ENCODE measurements at places on chromosomes 2 and 18. TPM values are rescaled to one million over a fixed set of nuclear protein-coding genes. Genes with fewer than 3 reads are reported as not detected.

DNA sequence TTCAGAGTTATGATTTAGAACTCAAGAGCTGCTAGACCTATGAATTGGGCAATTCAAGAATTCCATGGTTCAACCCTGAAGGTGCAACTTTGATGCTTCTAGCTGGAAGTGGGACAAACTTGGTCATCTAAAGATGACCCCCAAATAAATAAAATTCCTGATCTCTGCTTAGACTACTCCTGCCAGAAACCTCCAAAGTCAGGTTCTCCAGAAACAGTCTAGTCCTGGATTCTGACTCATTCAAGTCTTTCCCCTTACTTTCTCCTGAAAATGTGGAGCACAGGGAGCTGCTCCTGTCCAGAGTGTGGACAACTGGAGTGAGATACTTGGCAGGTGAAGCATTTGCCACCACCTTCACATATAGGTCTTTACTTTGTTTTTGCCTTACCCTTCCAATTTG lies 557.7 kb upstream of the TNP1 start:
- H3K27me3 ChIP-seq, result no peaks in the 10 kb centered on the region
- no peak overlapping the region for H3K4me3 ChIP-seq
- H3K27ac ChIP-seq, result no peak overlapping the region
- no peaks in the 10 kb centered on the region for H3K36me3 ChIP-seq

DNA sequence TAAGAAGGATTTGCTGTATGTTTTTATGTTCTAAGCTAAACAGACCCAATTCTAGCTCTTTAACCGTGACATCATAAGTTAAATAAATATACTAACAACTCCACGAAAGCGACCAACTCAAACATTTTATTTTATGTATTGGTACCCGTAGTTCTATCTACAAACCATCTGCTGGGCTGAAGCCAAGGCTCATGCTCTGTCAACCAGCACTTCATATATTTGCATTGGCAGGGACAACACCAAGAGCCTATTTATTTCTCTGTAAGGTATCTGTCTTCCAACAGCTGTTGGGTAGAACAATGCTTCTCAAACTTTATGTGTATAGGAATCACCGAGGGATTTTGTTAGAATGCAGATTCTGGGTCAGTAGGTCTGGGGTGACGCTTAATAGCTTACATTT lies 64.5 kb downstream of the PID1 start:
- H3K36me3 ChIP-seq, result no peaks in the 10 kb centered on the region
- no peaks in the 10 kb centered on the region for H3K4me1 ChIP-seq
- no peaks in the 10 kb centered on the region for H3K27me3 ChIP-seq
- no peak overlapping the region for H3K27ac ChIP-seq

Gene SLC38A11
- 8.5 TPM for polyA plus RNA-seq

DNA sequence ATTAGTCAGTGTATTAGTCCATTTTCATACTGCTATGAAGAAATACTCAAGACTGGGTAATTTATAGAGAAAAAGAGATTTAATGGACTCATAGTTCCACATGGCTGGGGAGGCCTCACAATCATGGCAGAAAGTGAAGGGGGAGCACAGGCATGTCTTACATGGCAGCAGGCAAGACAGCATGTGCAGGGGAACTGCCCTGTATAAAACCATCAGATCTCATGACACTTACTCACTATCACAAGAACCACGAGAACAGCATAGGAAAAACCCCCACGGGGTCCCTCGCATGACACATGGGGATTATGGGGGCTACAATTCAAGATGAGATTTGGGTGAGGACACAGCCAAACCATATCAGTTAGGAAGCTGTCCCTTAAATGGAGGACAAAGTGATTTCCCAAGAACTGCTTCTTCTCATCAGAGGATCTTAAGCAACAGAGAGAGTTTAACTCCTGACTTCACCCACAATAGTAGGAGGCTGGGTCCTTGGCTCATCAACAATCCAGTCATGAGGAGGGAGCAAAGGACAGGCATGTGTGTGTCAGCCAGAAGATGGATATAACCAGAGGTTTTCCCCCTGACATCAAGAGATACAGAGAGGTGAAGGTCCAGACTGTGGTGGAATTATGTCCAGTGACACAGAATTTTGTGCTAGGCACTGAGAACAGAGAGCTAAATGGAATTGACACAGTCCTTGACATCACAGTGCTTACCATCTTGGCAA lies 203.8 kb upstream of the SH3BP4 start:
- no peaks in the 10 kb centered on the region for H3K27me3 ChIP-seq
- no peak overlapping the region for H3K27ac ChIP-seq
- no peaks in the 10 kb centered on the region for H3K36me3 ChIP-seq
- H3K4me3 ChIP-seq, result no peak overlapping the region
- DNase-seq, result no peak
- H3K4me1 ChIP-seq, result no peaks in the 10 kb centered on the region

Gene ALPP
- not detected for polyA plus RNA-seq

Gene SERPINB3
- not detected for polyA plus RNA-seq

Gene PTH2R
- polyA plus RNA-seq, result 0.10 TPM

GRCh38 chr2:88660622-88661021 lies 30.9 kb upstream of the RPIA start:
- DNase-seq, result no peak
- H3K27me3 ChIP-seq, result no peaks in the 10 kb centered on the region
- H3K36me3 ChIP-seq, result no peaks in the 10 kb centered on the region
- no peaks in the 10 kb centered on the region for H3K4me1 ChIP-seq

DNA sequence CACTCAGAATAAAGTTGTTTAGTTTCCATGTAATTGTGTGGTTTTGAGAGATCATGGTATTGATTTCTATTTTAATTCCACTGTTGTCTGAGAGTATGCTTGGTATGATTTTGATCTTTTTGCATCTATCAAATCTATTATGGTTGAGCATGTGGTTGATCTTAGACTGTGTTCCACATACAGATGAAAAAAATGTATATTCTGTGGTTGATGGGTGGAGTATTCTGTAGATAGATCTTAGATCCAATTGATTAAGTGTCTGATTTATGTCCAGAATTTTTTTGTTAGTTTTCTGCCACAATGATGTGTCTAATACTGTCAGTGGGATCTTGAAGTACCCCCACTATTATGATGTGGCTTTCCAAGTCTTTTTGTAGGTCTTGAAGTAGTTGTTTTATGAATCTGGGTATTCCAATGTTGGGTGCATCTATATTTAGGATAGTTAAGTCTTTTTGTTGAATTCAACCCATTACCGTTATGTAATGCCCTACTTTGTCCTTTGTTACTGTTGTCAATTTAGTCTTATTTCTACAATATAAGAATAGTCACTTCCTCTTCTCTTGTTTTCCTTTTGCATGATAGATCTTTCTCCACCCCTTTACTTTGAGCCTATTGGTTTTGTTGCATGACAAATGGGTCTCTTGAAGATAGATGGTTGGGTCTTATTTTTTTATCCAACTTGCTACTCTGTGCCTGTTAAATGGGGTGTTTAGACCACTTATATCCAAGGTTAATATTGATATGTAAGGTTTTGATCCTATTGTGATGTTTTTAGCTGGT lies 101.8 kb downstream of the TRABD2A start:
- H3K27ac ChIP-seq, result no peak overlapping the region
- no peaks in the 10 kb centered on the region for H3K27me3 ChIP-seq
- no peak overlapping the region for H3K4me3 ChIP-seq
- no peaks in the 10 kb centered on the region for H3K36me3 ChIP-seq
- DNase-seq, result no peak

GRCh38 chr2:215411941-215412743 lies 23.7 kb downstream of the FN1 start:
- no peaks in the 10 kb centered on the region for H3K36me3 ChIP-seq
- no peaks in the 10 kb centered on the region for H3K4me1 ChIP-seq
- H3K27me3 ChIP-seq, result no peaks in the 10 kb centered on the region
- H3K4me3 ChIP-seq, result no peak overlapping the region
- no peak for DNase-seq
- H3K27ac ChIP-seq, result no peak overlapping the region
